ENCODE measurements at places on chromosomes 7 and 10.
A peak's percentile ranks its signal among the peaks of the same experiment; 100 is the strongest.

DNA sequence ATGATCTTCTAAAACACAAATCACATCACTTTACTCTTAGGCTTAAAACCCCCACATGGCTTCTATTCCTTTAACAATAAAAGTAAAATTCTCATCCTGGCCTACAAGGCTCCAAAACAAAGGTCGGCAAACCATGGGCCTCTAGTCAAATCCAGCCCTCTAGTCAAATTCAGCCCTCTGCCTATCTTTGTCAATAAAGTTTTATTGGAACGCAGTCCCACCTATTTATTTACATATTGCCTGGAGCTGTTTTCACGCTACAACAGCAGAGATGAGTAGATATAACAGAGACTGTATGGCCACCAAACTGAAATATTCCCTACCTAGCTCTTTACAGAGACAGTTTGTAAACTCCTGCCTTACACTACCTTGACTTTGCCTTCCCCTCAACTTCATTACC, 178.8 kb downstream of the PTPN20 start:
- no peak for DNase-seq

- DNase-seq, result no peak
Observed at GRCh38 chr7:471866-472639, 47.6 kb downstream of the PDGFA start.

DNA sequence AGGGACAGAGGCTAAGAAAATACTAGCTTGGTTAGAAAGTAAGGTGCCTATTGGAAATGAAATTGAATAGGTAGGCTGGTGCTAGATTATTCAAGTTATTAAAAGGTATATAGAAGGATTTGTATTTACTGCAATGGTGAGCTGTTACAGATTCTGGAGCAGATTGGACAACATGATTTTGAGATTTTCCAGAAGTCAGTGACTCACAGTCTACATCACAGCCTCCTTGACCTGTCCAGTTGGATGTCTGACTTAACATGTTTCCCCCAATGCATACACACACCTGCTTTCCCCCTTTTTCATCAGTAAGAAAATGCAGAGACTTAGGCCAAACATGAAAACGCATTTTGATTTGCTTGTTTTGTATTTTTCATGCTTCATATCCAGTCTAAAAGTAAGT, 33.4 kb downstream of the STARD3NL start:
- no peak for DNase-seq

GRCh38 chr7:40151504-40151903, 16.7 kb downstream of the SUGCT start:
- DNase-seq, result no peak

GRCh38 chr7:128266883-128267594, 26.0 kb downstream of the LEP start:
- peak; percentile 62 for DNase-seq

DNA sequence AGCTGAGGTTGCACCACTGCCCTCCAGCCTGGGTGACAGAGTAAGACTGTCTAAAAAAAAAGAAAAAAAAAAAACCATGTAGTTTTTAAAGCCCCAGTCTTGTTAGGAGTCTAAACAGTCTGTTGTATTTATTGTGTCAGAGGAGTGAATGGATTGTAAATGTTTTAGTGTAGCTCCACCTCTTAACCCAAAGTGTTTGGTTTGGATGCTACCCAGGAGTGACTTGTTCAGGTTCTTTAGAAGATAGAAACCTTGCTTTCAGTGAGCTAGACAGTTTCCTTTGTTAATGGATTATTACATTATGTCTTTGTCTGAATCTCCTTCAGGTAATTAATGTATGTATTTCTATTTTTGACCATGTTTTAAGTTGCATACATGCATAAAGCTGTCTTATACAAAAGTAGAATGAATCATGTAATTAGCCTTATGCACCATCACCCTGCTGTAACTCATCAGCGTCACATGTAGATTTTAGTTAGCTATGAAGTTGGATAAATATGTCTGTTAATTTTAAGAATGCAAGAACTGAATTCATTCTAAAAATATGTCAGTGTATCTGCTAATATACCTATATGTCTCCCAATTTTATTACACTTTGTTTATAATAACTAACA, 97.7 kb downstream of the TAF3 start:
- no peak for DNase-seq

- no peak for DNase-seq
Observed at GRCh38 chr7:151664268-151664667, 144.6 kb upstream of the RHEB start.

- no peak for DNase-seq
Observed at GRCh38 chr7:18590744-18591340, 95.3 kb downstream of the HDAC9 start.

DNA sequence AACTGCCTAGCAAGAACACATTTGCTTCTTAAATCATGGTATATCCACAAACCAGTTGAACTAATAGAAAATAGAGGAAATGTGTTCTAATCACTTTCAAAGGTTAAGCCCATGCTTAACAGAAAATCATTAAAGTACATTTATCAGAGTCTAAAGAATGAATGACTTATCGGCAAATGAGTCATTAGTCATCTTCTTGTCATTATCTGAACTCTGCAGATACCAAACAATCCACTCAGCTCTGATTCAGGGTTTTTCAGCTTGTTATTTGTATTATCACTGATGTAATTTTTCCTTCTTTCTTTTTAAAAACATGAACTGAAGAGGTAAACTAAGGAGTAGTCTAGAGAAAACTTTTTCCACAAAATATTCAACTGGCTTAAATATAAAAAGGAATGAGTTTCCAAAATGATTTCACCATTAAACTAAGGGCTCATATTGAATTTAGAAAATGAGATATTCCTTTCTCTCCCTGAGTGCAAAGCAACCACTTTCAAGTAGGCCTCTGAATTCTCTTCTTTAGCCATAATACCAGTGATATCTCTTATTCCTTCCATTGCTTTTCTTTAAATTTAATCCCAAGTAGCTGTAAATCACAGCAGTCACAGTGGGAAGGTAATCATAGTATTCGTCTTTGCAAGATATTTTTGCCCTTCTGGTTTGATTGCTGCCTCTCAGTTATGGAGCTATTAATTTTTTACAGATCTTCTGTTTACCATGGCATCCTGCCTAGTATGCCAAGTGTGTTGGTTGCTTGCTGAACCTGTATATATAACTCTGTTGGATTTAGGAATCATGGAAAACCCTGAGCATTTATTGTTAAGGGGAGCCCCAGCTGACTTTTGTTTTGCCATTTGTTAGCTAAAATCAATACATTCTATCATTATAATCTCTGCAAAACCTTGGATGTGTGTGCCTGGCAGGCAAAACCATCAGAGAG, 125.1 kb downstream of the THSD7A start:
- DNase-seq, result no peak

DNA sequence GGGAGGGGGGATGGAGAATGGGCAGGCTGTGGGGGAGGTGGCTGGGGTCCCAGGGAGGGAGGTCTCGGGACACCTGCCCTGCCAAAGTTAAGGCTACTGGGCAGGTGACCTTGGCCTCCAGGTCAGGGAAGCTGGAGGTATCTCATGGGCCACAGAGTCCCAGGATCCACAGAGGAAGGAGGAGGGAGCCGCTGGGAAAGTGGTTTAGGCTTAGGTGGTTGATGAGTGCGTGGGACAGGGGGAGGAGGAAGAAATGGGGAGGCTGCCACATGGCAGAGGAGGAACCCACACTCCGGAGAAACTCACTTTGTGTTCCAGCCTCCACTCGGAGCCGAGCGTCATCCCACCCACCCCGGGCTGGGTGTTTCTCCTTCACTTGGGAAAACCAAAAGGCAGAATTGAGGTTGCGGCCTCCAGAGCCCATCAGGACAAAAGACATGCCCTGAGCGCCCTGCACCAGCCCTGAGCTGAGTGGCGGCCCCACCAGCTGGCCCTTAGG, 46.1 kb downstream of the ASB13 start:
- no peak for DNase-seq

GRCh38 chr10:17497446-17498030, 43.1 kb upstream of the ST8SIA6 start:
- no peak for DNase-seq

- DNase-seq, result no peak
Observed at GRCh38 chr7:56007891-56008290, 43.4 kb downstream of the PSPH start.
